ENCODE measurements at places on chromosomes 12 and 14. TPM values are rescaled to one million over a fixed set of nuclear protein-coding genes. Genes with fewer than 3 reads are reported as not detected.

DNA sequence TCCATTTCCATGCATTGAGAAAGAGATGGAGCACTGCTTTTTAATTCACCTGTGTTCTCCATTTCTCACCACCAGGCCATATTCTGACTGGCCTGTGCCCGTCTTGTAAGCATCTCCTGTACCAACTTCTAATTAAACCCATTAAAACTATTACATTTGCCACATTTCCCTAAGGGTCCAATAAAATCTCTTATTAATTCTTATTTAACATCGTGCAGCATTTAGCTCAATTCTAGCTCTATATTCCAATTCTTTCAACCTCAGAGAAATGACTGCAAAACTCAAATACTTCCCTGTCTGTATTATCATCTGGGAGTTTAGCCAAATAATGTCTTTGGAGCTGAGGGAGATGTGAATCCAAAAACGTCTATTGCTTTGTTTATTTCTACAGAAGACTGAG is 495.4 kb upstream of the TMEM132C start:
- DNase-seq = no peak

GRCh38 chr14:104171029-104171697 is 32.8 kb downstream of the KIF26A start:
- no peak for DNase-seq

GRCh38 chr12:26870491-26871419 is 37.8 kb upstream of the ITPR2 start:
- no peak for DNase-seq

DNA sequence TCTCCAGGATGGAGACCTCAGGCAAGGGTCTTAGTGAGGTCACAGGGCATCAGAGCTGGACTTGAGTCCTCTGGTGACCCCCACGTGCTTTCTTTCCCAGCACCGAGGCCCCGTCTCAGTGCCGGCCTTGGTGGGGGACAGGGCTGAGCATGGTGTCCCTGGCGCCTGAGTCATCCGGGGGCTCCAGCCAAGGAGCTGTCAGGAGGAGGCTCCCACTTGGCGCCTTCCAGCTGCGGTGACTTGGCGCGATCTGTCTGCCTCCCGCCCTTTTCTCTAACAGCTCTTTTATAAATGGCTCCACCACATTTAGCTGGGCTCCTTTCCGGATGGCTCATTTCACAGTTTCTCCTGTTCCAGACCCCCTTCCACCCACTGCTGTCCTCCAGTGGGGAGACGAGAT is 60.4 kb downstream of the PRMT8 start:
- no peak for DNase-seq

DNA sequence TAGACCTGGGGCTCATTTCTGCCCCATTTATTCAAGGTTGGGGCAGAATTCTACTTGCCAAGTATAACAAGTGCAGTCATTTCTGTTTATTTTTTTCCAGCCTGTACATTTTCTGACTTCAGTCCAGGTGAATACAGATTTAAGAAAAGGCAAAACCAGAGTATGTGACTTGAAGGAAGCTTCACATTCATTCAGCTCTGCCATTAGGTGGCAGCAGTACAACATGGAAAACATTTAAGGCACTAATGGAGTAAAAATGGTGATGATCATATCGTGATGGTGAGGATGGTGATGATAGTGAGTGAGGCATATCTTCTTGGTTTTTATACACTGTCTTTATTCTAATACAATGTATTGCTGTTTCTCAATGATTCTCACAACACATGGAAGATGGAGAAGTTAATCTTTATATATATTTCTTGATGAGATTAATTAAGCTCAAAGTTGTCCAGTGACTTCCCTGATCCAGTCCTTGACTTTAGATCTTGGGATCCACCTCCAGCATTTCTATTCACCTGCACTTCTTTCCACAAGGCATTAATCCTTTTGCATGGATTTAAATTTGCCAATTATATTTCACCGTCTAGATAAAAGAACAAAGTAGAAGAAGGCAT is 176.7 kb upstream of the SEL1L start:
- peak; percentile 40 for DNase-seq

The SMCO2 gene
- total RNA-seq = not detected

DNA sequence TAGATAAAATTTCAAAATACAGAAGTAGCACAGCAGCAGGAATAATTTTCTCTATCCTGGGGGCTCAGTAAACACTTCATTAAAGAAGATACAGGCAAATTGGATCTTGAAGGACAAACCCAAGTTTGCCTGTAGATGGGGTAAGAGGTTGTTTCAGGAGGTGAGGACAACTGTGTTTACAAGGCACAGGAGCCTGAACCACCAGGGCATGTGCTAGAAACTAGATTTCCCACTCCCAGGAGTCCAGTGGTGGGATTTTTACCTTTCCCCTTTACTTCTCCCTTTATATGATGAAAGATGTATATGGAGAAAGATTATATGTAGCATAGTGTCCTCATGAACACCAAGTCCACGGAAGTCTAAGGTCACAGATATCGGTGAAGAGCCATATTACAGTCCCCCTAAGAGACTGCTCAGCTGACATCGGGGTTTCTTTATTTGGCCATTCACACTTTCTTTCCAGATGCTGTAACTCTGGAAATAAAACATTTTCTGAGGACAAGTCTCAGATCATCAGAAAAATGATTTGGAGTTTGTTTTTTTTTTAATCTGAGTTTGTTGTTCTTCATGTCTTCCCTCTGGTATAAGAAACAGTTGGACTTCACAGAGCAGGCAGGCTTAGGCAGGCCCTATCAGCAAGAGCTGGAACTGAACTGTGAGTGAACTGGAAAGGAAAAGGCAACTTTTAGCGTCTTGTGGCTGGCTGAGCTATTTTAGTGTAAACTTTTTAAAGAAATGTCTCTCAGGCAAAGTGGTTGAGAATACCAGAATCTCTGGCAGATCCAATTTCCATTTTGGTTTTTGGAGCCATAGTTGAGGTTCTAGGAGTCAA is 8.0 kb upstream of the EVL start:
- DNase-seq = no peak

- DNase-seq = peak; percentile 65
These were observed 1.8 kb downstream of the TBC1D30 start for GRCh38 chr12:64826234-64826633.

- DNase-seq = no peak
These were observed 5.9 kb downstream of the TBX3 start for GRCh38 chr12:114678028-114678427.

GRCh38 chr12:105204916-105205315 is 31.1 kb downstream of the APPL2 start:
- DNase-seq = no peak

DNA sequence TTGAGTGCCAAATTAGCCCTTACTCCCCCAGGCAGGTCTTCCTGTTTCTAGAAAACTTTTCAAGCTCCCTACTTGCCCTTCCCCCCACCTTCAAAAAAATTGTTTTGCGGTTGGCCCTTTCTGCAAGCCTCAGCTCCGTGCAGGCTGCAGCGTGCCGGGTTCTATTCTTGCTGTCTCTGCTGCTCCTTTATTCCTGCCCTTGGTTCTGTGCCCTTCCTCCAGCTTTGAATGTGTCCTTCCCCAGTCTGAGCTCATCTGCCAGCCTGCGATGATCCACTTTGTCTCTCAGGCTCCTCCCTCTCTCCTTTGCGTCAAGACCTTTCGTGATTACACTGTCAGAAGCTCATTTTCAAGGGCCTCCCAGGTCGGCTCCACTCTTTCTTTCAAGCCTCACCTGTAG is 98.6 kb downstream of the IRF2BPL start:
- DNase-seq = no peak

The TSPAN8 gene
- total RNA-seq = not detected

The APPL2 gene
- 51.8 TPM for total RNA-seq

The RERG gene
- total RNA-seq = 0.61 TPM

GRCh38 chr14:106508216-106508615 is 981.8 kb downstream of the TMEM121 start:
- DNase-seq = no peak

DNA sequence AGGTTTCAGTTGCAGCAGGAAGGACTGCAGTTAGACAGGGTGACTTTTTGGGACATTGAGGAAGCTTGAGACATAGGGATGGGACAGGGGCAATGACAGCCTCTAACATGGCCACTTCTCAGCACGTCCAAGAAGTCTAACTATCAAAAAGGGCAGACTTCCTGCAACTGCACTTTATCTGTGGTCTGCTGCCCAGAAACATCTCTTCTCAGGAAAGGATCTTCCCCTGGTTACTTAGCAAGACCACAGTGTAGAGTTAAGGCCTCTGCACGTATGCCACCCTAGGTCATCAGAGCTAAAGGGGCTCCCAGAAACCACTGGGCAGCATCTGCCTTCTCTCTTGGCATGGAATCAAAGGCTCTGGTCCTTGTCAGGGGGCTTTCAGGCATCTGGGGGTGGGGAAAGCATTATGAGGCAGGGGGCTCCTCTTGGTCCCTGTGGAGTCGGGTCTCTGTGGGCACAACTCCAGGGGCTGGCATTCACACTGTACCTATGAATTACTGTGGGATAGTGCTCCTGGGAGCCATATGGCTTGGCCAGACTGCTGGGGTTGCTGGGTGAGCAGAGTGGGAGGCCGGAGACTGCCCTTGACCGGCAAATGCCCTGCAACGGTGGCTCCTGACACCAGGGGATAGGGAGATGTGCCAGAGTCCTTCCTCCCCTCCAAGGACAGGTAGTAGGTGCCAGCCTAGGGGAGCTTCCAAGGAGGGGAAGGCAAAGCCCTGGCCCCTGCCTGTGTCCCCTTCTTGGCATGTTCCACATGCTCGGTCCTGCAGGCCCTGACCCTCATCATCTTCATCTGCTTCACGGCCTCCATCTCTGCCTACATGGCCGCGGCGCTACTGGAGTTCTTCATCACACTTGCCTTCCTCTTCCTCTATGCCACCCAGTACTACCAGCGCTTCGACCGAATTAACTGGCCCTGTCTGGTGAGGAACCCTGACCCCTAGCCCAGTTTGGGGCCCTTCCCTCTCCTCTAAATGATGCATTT is 1.0 kb downstream of the CMTM5 start:
- no peak for DNase-seq

GRCh38 chr14:61484031-61484430 is 162.7 kb downstream of the PRKCH start:
- DNase-seq = no peak

DNA sequence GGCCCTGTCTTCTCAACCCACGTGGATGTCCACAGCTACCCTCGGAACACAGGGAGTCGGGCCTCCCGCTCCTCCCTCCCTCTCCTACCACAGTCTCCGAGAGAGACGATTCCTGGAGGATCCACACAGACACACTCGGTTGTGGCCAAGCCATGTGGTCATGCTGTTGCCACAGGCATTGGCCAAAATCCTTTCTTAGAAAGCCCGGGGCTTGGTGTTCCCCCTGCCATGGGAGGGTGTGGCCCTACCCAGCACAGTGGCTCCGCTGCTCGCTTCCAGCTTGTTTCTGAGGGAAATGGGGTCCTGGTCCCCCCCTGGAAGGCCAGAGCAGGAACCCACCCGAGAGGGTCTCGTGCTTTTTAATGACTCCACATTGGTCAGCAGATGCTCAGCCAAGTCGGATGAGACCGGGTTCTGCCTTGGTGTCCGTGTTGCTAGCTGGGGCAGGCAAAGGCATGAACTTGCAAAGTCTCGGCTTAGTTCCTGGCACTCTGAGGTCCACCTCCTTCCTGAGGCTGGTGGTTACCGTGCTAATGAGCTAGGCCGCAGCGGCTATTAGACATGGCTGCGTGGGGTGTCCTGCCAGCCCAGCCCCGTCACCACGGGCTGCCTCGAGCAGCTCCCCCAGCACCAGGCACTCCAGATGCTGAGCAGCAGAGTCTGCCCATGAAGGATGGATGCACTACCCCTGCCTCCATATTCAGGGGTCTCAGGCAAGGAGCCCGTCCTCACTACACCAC is 46.8 kb upstream of the MEG3 start:
- DNase-seq = no peak

All from neural crest cell (in vitro differentiated cells).